ENCODE measurements at places on chromosomes 7 and 10.

GRCh38 chr10:33803248-33803647 lies 468.8 kb upstream of the NRP1 start:
- DNase-seq, result no peak
- no peaks in the 10 kb centered on the region for H3K27me3 ChIP-seq
- no peaks in the 10 kb centered on the region for H3K36me3 ChIP-seq
- peak overlapping the region; percentile 95 for H3K27ac ChIP-seq

DNA sequence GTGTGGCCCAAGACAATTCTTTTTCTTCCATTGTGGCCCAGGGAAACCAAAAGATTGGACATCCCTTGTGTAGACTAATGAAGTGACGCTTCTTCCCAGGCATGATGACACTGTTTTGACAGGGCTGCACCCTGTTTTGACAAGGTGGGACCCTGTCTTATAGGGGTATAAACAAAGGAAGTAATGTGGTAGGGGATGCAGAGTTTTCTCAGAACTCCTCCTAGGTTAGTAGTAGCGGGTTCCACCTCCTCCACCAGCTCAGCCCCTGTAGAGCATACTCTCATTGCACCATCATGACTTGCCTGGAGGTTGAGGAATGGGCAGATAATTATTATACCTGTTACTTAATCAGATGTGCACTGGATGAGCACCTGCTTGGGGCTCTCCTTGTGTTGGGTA lies 123.1 kb downstream of the CCNY start:
- no peak overlapping the region for H3K27ac ChIP-seq
- no peak for DNase-seq
- H3K4me1 ChIP-seq, result peaks cover 77% of the 10 kb centered on the region
- no peaks in the 10 kb centered on the region for H3K36me3 ChIP-seq

DNA sequence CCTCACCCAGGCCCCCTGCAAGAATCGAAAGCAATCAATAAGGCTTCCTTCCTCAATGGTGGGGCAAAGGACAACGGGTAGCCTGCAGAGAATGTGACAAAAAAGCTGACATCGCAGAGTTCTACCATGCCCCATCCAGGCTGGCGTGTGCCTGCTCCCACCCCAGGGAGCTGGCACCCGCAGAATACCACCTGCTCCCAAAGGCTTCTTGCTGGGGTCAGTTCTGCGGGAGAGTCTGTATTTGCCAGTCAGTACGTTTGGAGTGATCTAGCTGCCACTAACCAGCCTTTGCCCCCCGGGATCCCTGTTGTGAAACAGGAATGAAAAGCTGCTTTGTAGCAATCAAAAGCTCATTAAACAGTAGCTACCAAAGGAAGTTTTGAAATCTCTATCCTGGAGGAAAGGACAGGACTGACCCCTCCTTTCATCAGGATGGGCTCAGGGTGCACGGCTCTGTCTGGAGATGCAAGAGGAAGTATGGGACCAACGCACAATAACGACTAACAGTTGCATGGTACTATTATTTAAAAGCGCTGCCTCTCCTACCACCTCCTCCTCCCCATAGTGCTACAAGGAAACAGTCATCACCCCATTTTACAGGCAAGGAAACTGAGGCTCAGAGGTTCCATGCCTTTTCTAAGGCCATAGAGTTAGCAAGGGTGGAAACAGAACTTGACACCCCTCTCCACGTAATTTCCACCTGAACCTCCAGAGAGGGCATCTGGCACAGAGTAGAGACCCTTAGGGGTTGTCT lies 67.0 kb downstream of the FGFR2 start:
- H3K27ac ChIP-seq, result no peak overlapping the region
- H3K27me3 ChIP-seq, result no peaks in the 10 kb centered on the region
- no peaks in the 10 kb centered on the region for H3K36me3 ChIP-seq
- H3K4me3 ChIP-seq, result no peak overlapping the region

GRCh38 chr7:79453558-79454360 lies at the start of gene MAGI2:
Gene MAGI2, minus strand, starts transcription at chr7:79453667. Its CDS starts 347 bp downstream, at chr7:79453320.
- DNase-seq, result peak; percentile 86
- H3K4me3 ChIP-seq, result peak within 1 kb of the TSS; percentile 70
- H3K27me3 ChIP-seq, result no peaks in the 10 kb centered on the region
- no peaks in the 10 kb centered on the region for H3K4me1 ChIP-seq
- H3K27ac ChIP-seq, result peak within 1 kb of the TSS; percentile 75

DNA sequence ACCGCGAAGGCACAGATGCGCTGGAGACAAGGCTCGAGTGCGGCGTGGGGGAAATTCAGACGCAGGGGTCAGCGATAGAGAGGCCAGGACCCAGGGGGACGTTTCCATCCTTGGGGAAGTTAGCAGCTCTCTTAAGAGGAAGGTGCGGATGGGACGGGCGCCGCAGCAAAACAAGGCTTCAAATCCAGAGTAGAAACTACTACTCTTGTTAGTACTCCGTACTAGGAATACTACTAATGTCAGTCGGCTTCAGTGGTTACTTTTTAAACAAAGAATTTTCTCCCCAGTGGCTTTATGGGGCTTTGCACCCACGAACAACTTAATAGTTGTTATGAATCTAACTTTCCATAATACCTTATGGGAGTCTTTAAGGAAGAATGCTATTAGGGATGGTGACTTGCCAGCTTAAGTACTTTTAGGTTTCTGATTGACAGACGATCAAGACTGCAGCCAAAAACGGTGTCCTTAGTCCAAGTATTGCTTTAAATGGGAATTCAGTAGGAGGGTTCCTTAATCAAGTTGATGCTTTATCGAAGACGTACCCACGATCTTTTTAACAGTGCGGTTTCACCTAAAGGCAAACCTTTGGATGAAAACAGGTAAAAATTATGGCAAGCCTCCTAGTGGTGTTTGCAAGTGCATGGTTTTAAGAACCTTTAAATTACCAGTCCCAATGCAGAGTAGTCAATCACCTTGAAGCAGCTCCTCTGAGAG lies 812 bp upstream of the IDE start:
- peak overlapping the region; percentile 96 for H3K27ac ChIP-seq
- H3K27me3 ChIP-seq, result no peaks in the 10 kb centered on the region
- peaks cover 31% of the 10 kb centered on the region for H3K4me1 ChIP-seq
- no peak for DNase-seq
